ENCODE measurements at places on chromosomes 3 and 15.

GRCh38 chr3:124413989-124414598 is 316.2 kb upstream of the UMPS start:
- DNase-seq, result no peak

- no peak for DNase-seq
These were observed 163.2 kb downstream of the MINAR1 start for GRCh38 chr15:79595306-79595705.

DNA sequence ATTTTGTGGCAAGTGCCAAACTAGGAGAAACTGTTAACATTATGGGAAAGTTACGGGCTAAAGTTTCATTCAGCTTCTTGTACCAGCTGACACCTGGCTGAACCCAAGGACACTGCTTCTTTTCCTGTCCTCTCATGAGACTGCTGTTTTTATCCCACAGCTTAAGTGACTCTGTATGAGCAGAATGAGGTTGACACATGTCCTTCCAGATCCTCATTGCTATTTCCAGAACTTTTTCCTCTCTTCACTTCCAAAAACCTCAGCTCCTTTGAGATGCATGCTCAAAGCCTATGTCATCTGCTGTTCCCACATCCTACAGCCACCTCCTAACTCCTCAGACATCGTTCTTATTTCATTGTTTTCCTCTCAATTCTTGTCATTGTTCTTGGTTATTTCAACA is 183.6 kb downstream of the DCLK3 start:
- no peak for DNase-seq

- DNase-seq, result no peak
These were observed 22.7 kb downstream of the CRABP1 start for GRCh38 chr15:78362716-78363380.

GRCh38 chr3:171256445-171257250 is 203.6 kb downstream of the TNIK start:
- DNase-seq, result no peak

DNA sequence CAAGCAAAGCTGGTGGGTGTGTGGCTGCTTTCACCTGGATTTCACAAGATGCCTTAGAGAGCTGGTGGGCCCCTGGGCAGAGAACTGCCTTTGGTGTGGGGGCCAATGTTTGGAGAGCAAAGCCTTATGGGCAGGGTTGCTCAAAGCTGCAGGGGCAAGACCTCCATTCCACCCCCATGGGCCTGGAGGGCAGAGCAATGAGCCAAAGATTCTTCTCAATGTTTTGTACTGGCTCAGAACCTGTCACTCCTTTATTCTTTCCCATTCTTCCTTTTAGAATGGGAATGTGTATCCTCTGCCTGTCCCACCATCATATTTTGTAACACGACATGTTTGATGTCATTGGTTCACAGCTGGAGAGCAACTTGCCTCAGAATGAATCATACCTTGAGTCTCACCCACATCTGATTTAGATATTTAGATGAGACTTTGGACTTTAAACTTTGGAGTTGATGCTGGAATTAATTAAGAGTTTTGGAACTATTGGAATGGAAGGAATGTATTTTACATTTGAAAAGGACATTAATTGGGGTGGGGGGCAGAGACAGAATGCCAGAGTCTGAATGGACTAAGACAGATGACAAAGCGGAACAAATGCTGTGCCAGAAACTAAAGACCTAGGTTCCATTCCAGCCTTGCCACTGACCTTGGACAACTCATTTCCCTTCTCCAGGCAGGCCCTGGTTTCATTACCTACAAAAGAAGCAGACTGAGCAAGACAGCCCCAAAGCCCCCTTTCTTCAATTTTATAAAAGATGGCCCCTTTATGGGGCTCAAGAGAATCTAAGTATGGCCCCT is 72.9 kb downstream of the DAPK2 start:
- DNase-seq, result no peak

- no peak for DNase-seq
These were observed 3.6 kb upstream of the FBXL2 start for GRCh38 chr3:33273628-33274027.

DNA sequence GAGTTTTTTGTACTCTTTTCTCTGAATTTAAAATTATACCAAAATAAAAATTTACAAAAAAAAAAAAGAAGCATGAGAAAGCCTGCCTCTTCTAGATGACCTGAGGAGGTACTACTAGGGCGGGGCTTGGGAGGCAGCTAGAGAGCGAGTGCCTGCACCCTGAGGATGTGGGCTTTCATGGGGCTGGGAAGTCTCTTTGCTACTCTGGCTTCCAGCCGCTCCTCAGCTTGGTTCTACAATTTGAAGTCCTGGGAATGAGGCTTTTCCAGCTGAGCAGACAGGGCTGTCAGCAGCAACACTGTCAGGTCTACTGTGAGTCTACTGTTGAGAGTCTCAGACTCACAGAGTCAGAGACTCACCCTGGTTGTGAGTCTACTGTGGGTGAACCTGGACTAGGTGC is 8.2 kb upstream of the PSTPIP1 start:
- DNase-seq, result no peak
